ENCODE measurements at places on chromosomes 5 and 9.

- no peak for DNase-seq
Observed at GRCh38 chr5:145636371-145636770, 198.8 kb downstream of the PRELID2 start.

DNA sequence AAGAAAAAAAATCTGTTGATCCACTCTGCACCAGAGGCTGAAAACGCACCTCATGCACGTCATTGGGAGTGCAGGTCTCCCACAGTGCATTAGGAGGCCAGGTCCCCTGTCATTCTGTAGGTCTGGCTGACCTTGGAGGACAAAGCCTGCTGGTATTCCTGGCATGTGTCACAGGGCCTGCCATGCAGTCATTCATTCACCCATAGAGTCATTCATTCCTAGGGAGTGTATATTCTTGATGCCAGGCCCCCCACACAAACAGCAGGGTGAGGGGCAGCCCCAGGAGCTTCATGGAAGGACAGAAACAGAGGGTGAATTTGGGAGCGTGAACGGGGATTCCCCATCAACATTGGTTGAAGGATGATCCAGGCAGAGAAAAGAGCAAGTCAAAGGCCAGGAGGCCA lies 2.2 kb downstream of the GBGT1 start:
- DNase-seq = no peak

DNA sequence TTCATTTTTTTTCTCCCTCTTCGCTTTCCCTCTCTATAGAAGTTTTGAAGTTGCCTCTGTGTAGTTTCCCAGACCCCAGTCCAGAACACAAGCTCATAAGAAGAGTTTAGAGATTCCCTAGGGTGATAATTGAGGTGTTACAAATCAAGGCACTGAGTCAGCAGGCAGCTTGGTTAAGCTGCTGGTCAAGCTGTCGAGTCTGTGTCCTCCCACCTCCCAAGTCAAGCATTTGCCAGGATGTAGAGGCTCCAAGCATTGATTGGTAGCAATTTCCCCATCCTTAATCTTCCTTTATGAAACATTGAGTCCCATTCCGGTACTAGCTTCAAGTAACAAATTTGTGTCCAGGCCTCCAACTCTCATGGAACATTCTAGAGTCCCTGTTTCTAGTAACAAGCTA lies 47.5 kb upstream of the SLC1A1 start:
- DNase-seq = no peak

- DNase-seq = no peak
Observed at GRCh38 chr9:132753593-132753880, 83.3 kb downstream of the GTF3C4 start.

DNA sequence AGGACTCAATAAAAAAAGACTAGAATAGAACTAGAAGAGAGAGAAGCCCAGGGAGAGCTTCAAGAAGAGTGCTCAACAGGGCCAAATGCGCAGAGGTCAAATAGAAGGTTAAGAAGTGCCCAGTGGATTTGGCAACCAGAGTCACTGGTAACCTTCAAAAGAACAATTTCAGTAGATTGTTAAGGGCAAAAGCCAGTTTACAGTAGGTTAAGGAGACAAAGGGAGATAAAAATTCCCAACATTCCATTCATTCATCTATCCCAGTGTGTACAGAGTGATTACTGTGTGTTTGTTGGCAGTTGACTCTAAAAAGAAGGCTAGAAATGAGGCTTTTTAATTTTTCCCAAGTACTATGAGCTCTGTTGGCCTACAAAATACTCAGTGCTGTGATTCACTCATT lies 69.4 kb downstream of the RIGI start:
- no peak for DNase-seq

DNA sequence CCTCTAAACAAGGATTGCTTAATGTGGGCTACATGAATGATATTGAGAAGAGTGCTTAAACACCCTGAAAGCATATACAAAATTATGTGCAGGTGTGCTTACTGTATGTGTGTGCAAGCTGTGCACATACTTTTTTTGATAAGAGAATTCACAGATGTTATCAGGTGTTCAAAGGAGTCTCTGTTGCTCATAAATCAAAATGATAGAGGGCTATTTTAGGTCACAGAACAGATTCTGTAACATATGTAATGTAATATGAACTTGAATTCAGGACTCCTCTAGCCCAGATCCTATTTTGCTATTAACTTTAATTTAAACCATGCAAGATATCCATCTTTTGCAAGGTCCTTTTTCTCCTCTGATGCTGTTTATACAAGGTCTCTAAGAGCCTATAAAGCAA lies 38.2 kb downstream of the CCDC192 start:
- DNase-seq = no peak

DNA sequence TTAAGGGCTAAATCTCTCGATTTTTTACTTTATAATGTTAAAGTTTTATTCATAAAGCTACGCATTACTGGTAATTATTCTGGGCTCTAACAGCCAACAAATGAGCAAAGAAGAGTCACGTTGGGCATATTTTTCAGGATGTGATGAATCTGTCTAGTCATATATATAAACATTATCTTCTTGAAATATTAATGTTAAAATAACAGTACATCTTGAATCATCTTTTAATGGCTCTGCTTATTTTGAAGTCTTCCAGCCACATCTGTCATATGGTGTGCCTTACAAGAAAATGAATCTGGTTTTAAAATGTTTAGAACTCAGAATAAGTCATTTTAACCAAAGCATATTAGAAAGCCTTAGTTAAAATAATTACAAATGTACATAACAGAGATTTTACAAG lies 96.9 kb downstream of the CWC27 start:
- no peak for DNase-seq

DNA sequence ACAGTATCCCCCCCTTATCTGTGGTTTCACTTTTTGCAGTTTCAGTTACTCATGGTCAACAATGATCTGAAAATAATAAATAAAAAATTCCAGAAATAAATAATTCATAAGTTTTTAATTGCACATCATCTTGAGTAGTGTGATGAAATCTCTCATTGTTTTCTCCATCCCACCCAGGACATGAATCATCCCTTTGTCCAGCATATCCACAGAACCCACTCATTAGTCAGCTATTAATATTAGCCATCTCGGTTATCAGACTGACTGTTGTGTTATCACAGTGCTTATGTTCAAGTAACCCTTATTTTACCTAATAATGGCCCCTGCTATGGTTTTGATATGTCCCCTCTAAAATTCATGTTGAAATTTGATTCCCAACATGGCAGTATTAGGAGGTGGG lies 40.7 kb downstream of the FAM114A2 start:
- no peak for DNase-seq
